ENCODE measurements at places on chromosomes 7 and 10. TPM values are rescaled to one million over a fixed set of nuclear protein-coding genes. Genes with fewer than 3 reads are reported as not detected.
A peak's percentile ranks its signal among the peaks of the same experiment; 100 is the strongest.

Gene ACHE
- not detected for total RNA-seq

Gene FMC1
- 7.7 TPM for total RNA-seq

Gene LGI1
- not detected for total RNA-seq

Gene PPP1R17
- not detected for total RNA-seq

Gene PLEKHS1
- 0.24 TPM for total RNA-seq

Gene UCN3
- not detected for total RNA-seq

GRCh38 chr10:22325272-22326144, 4.6 kb downstream of the BMI1 start:
- peak; percentile 76 for DNase-seq

- no peak for DNase-seq
These were observed 89.2 kb downstream of the BMS1 start for GRCh38 chr10:42871823-42872222.

DNA sequence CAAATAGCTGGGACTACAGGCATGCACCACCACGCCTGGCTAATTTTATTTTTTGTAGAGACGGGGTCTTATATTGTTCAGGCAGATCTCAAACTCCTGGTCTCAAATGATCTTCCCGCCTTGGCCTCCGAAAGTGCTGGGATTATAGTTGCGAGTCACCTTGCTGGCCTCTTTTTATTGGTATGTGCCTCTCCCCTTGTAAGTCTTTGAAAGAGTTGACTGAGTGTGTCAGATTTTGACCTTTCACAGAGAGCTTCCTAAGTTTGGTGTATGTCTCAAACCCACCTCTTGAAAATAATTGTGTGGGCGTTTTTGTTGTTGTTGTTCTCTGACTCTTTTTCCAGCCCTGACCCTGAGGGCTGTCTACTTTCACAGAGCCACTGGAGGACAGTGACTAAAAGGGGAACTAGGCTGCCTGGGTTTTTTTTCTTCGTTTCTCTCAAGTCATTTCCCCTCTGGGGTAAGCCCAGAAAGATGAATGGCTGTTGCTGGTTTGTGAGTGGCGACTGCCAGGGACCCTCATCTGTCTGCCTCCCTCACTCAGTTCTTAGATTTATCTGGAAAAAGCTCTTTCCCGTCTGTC, 262.8 kb downstream of the ZEB1 start:
- DNase-seq = no peak

GRCh38 chr7:35623381-35623780, 71.6 kb downstream of the HERPUD2 start:
- DNase-seq = no peak

DNA sequence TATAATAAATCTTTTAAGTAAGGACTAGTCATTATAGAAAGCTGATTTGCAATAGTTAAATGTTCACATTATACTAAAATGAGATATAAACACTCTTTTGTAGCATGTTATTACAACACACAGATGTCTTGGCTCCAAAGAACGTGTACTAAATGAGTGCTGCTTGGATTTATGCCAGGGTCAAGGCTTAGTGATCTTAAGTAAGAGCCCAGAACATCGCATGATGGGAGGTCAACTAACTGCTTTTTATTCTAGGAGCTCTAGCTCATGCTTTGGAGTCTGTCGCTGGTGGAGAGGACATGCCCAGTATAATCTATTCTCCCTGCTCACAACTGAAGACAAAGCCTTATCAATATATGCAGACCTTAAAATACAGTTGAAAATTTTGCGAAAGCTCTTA, 315.1 kb downstream of the BBS9 start:
- DNase-seq = no peak

GRCh38 chr7:51141451-51142003, 175.1 kb downstream of the COBL start:
- DNase-seq = no peak

GRCh38 chr10:131047501-131047900, 264.0 kb downstream of the TCERG1L start:
- DNase-seq = no peak

DNA sequence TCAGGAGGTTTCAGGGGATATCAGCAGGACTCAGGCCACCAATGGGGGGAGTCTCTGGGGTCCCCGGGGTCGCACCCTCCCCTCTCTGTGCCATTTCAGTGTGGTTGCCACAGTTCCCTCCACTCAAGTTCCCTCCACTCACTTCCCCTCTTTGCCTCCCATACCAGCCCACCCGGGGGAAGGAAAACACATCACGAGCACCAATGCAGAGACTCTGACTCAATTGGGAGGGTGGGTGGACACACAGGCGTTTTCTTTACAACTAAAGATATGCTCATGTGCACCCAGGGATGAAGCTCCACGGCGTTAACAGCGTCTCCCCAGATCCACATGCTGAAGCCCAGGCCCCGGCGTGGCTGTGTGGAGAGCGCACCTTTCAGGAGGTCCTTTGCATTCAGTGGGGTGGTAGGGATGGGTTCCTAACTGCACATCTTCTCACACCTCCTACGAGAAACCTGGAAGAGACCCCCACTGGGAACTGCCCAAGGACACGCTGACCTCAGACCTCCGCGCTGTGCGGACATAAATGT, 254.1 kb downstream of the ZMYND11 start:
- no peak for DNase-seq

GRCh38 chr10:61024151-61024855, 80.3 kb upstream of the RHOBTB1 start:
- DNase-seq = no peak

DNA sequence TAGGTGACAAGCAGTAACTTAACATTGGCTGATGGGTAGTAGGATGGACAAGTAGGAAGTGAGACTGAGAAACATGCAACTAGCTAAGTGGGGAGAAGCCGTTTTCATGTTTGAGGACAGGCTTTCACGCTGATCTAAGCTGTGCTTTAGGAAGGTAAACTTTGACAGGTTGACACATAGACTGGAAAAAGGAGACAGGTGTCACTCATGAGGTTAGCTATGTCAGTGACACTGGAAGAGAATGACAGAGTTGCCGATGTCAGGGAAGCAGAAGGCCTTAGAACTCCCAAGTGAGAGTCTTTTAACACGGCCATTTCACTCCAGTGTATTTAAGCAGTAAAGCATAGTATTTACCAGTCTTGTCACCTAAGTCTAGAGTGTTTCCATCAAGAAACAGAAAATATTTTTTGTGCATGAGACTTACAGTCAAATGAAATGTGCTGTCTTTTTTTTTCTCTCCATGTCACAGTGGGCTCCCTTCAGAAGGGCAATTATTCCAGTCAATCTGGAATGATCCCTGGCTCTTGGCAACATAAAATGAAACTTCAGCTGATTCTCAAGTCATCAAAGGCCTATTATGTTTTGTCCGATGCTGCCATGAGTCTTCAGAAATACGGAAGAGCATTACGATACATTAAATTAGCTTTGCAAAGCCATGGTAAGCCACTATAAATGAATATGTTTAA, 20.6 kb downstream of the EDRF1 start:
- no peak for DNase-seq

GRCh38 chr10:635088-635861, 54.2 kb downstream of the DIP2C start:
- no peak for DNase-seq
